GM04504 (cell line): ENCODE measurements at places on chromosomes 4 and X.

GRCh38 chr4:23516716-23517115, 373.1 kb downstream of the PPARGC1A start:
- no peak for DNase-seq

GRCh38 chrX:54821310-54821709, 13.8 kb downstream of the MAGED2 start:
- DNase-seq, result no peak

DNA sequence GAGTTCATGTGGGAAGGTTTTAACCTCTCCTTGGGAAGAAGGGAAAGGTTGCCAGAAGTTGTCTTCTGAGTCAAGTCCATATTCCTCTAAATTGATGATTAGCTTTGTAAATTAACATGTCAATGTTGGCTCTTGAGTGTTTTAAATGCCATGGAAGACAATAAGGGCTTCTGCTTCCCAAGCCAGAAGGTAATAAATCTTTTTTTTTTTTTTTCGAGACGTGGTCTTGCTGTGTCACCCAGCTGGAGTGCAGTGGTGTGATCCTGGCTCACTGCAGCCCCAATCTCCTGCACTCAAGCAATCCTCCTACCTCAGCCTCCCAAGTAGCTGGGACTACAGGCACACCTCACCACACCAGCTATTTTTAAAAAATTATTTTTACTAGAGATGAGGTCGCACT, 5.0 kb upstream of the REST start:
- no peak for DNase-seq

DNA sequence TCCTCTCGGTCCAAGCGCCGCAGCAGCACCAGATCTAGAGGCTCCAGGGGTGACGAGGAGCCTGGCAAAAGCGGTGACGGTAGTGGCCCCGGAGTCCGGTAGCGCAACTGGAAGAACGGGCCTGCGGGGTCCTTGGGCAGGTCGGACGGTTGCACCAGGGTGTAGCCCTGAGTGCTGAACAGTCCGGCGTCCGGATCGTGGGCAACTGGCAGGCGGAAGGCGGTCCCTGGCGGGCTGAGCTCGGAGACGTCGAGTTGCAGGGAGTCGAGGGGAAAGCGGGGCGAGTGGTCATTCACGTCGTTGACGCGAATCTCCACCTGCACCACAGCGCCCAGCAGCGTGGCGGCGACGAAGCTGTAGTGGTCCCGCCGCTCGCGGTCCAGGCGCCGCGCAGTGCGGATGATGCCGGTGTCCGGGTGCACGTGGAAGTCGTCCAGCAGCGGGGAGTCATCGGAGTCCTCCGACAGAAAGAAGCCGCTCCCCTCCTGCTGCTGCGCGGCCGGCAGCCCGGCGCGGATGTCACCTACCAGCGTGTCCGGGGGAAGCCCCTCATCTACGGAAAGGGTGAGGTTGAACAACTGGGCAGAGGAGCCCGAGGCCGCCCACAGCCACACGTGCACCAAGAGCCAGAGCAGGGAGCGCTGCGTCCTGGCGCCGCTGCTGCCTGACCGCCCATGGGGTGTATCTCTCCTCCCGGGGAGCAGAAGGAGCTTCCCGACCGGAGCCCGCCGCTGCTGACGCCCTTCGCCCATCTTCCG, 837 bp downstream of the DCHS2 start:
- no peak for DNase-seq

DNA sequence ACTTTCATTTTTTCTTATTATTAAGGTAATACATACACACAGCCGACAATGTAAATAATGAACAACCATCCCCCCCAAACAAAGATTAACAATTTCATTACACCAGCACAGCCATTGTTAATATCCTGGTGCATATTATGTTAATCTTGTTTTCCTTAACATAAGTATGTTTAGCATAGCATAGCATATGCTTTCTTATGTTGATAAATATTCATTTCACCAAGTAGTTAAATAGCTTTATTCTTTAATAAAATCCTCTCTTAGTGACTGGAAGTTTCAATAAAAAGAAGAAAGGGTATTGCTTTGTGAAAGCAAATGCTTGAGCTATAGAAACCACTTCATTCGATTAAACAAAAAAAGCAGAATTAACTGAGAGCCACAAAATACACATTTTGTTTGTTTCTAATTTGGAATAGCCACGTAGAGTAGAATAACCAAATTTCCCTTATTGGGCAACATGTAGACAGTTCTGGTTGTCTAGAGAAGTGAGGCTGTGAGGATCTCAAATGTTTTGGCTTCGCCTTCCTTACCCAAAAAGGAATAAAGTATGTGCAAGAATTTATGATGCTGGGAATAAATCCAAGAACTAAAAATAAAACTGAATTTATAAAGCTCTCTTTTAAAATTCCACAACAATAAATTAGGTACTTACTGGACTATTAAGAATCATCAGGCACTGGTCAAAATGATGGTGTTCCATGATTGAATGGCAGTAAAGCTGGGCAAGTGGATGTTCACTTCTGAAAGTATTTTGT, 118.0 kb downstream of the PDE5A start:
- DNase-seq, result peak; percentile 30

DNA sequence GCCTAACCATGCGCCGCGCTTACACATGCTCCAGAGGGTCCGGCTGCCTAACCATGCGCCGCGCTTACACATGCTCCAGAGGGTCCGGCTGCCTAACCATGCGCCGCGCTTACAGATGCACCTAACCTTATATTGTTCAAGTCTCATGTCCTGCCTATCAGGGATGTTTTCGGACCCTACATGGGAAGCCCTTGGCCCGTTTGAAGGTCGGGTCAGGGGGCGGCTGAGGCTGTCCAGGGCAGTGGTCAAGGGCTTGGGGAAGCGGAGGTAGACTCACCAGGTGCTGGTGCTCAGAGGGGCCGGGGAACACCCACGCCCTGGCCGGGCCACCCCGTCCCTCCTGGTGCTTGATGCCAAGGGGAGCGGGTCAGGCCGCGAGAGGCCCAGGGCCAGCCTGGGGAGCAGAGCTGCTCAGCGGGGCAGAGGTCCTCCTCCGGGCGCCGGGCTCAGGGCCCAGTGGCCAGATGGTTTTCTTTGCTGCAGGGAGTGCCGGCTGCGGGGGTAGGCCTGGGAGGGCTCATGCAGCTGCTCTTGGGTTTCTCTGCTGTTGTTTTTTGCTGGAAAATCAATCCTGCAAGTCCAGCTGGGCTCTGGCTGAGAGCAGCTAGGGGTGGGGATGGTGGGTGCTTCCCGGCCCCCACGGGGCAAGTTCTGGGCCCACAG, 35.4 kb upstream of the SPON2 start:
- peak; percentile 48 for DNase-seq

- DNase-seq, result peak; percentile 59
Measured at GRCh38 chr4:177005674-177006230, 213.0 kb upstream of the VEGFC start.

- no peak for DNase-seq
Measured at GRCh38 chr4:7806338-7807090, 133.1 kb downstream of the AFAP1 start.

DNA sequence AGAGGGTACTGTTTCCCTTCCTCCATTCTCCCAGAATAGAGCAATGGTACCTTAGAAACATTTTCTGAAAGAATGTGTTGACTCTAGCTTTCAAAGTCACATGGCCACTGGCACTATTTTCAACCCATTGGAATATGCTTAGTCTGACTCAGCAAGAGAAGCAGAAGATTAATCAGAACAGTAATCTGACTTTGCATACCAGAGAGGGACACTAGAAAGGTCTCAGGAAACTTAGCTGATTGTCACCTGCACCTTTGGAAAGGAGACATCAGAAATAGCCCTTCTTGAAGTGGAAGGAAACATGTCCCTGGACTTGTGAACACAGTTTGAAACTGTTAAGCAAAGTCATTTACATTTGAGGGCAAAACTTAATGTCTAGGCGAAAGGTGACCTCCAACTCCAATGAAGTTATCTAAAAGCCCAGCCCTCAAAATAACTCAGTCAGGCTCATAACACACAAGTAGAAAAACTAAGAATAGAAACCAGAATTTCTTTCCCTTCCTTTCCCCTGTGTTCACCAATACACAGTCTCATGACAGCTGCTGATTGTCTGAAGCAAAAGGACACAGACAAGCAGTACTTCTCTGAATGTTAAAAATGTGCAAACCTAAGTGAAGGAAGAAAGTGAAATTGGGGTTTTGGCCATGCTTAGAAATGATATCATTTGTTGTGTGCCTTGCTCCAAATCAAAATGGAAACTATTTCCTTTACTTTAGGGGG, 270.8 kb downstream of the GRIA3 start:
- DNase-seq, result no peak

GRCh38 chr4:40325406-40326019, 9.6 kb upstream of the CHRNA9 start:
- no peak for DNase-seq

DNA sequence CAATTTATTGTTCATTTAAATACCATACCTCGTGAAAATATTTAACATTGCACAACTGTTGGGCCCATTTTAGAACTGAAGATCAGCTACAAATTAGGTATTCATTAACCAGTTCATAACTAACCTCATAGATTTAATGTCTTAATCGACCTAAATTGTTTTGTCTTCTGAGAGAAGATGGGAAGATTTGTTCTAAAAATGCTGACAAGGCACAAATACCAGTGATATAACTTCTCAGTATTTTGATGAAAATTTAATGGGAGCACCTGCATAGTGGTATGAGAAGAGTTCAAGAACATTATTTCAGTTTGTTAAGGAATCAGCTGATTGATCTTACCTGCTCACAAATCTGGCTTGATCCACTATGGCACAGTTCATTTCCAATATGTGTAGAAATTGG, 33.9 kb downstream of the POF1B start:
- no peak for DNase-seq

GRCh38 chr4:152100379-152101201, 339.8 kb upstream of the GATB start:
- DNase-seq, result no peak

DNA sequence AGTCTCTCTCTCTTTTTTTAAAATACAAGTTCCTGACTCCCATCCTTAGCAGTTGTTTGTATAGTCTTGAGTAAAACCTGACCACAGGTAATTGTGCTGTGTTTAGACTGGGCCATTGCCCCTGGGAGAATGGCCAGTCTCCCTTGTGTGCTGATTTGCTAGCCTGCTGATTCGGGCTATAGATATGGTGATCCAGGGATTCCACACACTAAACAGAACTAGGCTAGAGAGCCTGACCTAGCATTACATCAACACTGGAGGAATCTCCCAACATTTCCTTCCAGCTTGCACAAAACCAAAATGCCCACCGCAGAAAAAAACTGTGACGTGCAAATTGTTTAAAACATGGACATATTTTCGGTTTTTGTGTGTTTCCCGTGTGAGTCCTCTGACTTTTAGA, 5.1 kb downstream of the UPRT start:
- no peak for DNase-seq

GRCh38 chr4:87863486-87863885, 30.7 kb downstream of the MEPE start:
- DNase-seq, result no peak

GRCh38 chrX:915427-916229, 285.0 kb downstream of the SHOX start:
- DNase-seq, result no peak

DNA sequence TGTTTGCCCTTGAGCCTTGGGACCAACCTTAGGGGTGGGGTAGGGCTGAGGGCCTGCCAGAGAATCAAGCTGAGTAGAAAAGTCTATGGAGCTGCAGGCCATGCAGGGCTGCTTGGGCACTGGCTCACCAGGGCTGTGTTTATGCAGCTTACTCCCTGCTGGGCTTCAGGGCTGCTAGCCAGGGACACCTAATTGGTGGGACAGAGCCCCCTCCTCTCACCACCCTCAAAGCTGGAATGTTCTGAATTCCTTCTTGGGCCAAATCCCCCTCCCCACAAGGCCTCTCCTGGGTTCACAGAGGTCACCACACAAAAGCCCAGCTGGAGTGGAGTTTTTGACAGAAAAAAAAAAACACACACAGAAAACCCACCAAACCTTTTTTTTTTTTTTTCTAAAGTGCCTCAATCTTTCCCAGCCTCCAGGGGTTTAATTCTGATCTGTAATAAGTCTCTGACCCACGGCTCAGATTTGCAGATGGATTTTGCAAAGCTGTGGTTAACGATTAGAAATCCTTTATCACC, at the start of gene CLDN2:
Gene CLDN2 (plus strand): TSS at position 471 of the 521 bp plus-strand sequence. CDS start 7,827 bp downstream, outside the sequence.
- DNase-seq, result no peak

GRCh38 chr4:79987401-79987800, 85.6 kb downstream of the ANTXR2 start:
- DNase-seq, result no peak

GRCh38 chrX:20143111-20143510, 1.5 kb upstream of the EIF1AX start:
- no peak for DNase-seq

DNA sequence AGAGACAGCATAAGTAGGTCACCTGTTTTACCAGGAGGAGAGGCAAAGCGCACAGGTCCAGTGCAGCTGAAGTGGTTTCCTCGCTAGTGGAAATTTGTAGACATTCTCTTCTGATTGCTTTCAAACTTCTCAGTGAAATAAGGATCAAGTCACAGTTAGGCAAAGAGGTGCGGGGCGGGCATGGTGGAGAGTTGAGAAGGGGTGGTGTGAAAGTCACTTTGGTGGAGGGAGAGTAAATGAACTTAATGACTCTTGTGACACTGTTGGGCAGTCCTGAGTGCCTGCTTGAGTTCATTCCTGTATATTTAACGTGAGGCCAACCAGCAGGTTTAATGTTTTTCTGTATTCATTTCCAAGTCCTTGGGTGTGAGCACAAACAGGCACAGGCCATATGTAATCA, 235.6 kb downstream of the TRIML1 start:
- no peak for DNase-seq

DNA sequence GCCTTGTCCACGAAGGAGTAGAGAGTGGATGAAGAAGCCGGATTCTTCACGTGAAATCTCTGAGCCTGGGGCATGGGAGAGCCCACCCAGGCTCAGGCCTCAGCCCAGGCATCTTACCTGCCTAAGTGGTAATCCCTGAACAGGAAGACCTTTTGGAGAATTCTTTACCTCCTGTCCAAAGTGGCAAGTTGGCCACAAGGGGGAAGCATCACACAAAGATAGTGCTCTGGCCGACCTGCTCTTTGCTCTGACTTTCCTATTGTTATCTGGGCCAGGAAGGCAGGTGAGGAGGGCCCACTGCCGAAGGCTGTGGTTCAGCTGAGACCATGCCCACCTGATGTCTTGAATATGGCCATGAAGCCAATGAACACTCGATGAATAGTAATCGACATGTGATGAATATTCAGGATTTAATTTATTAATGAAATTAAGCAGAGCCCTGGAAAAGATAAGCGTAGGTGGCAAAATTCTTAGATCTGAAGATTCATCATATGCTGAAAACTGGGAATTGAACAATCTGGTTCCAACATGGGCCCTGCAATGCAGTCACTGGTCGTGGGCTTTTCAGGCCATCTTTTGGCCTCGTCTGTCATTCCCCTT, 93.8 kb downstream of the PDGFRA start:
- peak; percentile 32 for DNase-seq

GRCh38 chr4:159451006-159451405, 348.1 kb downstream of the RAPGEF2 start:
- DNase-seq, result no peak

DNA sequence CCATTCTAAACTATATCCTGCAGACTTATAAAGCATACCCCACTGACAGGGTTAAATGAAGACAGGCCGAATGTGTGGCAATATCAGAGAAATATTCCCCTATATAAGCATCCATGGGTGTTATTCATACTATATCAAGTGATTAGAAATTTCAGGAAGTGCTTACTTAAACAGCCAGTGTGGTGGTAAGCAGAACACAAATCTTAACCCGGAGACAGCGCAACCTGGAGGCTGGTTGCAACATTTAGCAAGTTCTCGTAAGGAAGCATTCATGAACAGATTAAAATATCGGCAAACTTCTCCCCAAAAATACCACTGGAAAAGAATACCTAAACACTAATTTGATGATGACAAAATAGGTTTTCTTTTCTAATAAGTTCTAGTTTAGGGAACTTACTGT, 261.2 kb downstream of the CBLL2 start:
- no peak for DNase-seq

GRCh38 chr4:38857354-38858096, 908 bp upstream of the TLR6 start:
- peak; percentile 64 for DNase-seq
